ENCODE measurements at places on chromosomes 16 and 17.

DNA sequence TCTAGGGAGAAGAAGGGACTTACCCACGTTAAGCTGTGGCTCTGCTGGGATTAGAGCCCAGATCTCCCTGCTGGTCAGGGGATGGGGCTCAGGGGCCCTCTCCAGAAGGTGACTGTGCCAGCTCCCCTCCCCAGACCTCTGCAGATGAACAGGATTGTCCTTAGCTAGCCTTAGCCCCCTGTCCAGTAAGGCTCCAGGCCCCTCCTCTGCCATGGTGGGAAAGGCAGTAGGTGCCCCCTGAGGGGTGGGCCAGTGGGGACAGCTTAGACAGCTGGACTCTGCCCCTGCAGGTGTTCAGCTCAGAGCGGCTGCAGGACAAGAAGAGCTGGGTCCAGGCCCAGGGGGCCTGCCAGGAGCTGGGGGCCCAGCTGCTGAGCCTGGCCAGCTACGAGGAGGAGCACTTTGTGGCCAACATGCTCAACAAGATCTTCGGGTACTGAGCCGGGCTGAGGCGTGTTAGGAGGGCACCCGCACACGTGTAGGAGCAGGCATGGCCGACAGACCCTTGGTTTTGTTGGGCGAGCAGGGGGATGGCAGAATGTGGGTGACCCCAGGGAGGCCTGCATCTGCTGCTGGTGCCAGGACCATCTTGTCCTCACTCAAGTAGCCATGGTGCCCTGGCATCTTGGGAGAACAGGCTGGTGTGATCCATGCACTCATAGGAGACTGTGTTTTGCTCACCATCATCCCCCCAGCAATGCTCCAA lies 50.9 kb downstream of the MRC2 start:
- DNase-seq = no peak

DNA sequence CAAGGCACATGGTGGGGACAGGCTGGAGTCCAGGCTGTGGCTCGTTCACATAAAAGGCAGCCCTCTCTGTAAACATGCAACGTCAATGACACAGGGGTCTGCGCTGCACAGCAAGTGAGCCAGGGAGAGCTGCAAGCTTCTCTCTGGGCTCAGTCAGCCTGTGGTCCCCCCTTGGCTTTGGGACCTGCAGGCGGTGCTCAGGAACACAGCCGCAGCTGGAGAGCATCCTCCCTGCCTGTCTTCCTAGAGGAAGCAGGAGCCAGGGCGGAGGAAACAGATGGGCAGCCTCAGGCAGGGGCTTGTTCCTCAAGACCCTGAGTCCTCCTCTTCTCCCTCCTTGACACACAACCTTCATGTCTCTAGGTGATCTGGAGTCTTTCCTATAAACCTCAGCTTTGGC lies 228.0 kb downstream of the C16orf78 start:
- no peak for DNase-seq

DNA sequence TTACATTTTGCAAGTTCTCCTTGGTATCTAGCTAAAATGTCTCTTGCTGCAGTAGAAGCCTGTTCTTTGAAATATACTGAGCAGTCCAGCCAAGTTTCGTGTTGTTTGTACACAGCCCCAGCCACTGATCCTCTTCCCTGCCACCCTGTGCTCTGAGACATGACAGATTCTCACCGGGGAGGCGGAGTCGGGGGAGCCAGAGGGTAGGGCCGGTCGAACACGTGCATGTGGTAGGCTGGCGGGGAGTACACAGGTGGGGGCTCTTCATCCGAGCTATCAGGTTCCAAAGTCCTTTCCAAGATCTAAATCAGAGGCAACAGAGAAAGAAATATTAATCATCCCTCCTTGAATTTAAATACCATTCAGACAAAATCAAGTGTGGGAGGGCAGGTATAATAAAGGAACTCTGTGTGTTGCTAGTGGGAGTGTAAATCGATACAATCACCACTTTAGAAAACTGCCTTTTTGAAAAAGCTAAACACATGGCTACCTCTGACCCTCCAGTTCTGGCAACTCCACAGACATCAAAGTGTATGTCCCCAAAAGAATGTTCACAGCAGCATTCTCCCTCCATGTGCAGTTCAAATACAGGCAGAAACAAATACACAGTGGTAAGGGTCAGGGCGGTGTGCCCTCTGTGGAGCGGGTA lies 29.7 kb upstream of the MRPS23 start:
- no peak for DNase-seq

GRCh38 chr17:45116434-45117016 lies 15.8 kb downstream of the PLCD3 start:
- no peak for DNase-seq

GRCh38 chr17:55347341-55347740 lies 74.3 kb downstream of the MMD start:
- no peak for DNase-seq

DNA sequence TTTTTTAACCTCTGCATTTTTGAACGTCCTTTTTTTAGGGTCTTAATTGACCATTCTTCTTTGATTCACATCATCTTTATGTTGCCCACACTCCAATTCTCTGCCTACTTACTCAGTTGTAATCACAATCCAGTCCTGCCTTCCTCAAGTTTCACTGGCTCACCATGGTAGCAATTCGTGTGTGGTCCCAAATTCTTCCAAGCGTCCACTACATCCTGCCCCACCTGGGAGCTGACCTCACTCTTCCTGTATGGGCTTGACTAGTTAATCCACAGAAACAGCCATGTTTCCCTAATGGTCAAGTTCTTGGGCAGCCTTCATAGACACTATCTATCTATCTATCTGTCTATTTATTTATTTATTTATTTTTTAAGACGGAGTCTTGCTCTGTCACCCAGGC lies 7.1 kb downstream of the TLCD2 start:
- no peak for DNase-seq

DNA sequence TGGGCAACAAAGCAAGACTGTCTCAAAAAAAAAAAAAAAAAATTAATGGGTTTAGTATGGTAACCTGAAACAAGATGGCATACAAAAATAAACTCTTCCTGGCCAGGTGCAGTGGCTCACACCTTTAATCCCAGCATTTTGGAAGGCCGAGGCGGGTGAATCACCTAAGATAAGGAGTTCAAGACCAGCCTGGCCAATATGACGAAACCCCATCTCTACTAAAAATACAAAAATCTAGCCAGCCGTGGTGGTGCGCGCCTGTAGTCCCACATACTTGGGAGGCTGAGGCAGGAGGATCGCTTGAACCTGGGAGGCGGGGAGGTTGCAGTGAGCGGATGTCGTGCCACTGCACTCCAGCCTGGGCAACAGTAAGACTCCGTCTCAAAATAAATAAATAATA lies 55.7 kb downstream of the PAFAH1B1 start:
- no peak for DNase-seq

DNA sequence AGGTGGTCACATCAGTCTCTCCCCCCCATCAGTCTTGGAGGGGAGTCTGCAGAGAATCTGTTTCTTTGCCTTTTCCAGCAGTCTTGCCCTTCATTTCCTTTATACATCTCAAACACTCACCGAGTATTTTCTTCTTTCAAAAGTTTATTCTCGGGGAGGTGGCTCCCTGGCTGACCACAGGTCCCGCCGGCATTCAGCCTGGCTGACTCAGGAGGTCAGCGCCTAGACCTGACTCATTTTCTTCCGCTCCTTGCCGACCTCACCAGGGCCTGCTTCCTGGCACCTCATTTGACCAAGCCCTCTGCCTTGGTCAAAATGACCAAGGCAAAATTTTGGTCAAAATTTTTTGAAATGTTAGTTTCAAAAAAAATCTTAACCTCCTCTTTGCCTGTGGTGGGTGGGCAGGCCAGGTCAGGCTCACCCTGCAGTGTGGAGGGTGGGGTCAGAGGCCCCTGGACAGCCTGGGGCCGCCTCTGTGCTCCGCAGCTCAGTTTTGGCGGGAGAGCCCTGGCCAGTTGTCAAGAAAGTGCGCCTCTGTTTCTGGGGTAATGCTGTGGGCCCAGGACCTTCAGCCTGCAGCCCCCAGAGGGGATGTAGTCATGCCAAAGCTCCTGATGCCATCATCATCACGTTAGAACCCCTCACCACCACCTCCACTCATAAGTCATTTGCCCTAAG lies 165.6 kb downstream of the SPECC1 start:
- DNase-seq = no peak

DNA sequence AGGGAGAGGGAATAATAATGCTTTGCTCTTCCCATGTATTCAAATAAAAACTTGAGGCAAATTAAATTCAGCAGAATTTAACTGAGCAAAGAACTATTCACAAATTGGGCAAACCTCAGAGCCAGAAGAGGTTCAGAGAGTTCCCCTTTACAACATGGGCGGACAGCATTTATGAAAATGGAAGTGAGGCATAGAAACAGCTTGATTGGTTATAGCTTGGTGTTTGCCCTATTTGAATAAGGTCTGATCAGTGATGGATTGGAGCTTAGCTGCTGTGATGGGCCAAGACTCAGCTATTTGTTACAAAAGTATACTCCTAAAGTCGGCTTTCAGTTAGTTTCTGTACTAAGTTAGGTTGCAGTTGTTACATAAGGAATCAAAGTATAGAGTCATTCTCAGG lies 63.0 kb downstream of the TMEM100 start:
- DNase-seq = no peak

- no peak for DNase-seq
Measured at GRCh38 chr17:20280051-20280450, 187.3 kb downstream of the LGALS9B start.

GRCh38 chr17:77800816-77801215 lies 157.7 kb upstream of the TNRC6C start:
- DNase-seq = no peak

DNA sequence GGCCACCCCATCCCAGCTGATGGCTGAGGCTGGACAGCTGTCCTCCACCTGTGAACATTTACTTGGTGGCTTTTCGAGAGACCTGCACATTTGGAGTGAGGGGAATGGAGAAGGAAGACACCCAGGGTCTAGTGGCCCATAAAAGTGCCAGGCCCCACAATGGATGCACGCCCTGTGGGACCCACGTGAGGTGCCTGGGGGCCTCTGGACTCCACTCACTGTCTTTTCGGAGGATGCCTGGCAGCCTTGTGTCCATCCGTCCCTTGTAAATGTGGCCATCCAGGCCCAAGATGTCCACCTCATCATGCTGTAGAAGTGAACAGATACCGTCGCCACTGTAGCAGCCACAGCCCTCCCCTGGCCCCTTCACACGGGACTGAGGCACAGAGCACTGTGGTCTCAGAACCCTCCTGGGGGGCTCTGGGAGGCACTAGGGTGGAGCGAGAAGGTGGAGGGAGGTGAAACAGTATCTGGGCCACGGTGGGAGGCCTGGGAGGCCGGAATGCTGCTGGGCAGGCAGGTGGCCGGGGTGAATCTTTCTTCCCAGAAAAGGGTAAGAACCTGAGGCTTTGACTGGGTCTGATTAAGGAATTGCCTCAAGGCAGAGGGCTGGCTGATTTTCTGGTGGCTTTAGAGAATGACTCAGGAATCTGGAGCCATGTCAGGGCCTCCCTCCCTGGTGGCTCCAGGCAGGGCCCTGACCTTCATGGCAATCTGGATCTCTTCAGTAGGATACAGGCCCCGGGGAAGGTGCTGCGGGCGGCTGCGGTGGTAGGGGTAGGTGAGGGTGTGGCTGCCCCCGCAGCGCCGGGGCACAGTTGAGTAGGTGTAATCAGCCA lies 11.5 kb downstream of the UBALD2 start:
- DNase-seq = no peak

DNA sequence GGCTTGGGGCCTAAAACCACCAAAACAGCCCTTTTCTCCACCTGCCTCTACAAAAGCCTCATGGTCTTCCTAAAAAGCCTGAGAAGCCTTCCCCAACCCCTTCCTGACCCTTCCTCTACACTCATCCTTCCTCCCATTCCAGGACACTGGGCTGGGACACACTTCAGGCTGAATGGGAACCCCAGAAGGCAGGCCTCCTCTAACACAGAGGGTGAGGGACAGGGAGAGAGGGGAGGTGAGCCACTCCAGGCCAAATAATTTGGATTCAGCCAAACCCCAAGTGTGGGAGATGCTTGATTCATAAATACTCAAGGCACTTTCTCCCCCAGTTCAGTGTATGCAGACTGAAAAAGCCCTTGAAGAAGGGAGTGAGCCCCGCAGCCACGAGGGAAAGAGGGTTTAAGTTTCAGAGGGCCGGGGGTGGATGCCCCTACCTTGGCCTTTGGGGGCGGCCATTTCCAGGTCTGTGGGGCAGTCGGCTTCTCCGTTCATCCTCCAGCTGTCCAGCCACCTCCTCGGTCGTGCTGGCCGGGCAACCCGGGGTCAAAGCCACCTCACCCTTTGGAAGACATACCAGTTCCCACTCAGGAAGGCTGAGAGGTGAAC lies 1.6 kb downstream of the UBTF start:
- DNase-seq = no peak

DNA sequence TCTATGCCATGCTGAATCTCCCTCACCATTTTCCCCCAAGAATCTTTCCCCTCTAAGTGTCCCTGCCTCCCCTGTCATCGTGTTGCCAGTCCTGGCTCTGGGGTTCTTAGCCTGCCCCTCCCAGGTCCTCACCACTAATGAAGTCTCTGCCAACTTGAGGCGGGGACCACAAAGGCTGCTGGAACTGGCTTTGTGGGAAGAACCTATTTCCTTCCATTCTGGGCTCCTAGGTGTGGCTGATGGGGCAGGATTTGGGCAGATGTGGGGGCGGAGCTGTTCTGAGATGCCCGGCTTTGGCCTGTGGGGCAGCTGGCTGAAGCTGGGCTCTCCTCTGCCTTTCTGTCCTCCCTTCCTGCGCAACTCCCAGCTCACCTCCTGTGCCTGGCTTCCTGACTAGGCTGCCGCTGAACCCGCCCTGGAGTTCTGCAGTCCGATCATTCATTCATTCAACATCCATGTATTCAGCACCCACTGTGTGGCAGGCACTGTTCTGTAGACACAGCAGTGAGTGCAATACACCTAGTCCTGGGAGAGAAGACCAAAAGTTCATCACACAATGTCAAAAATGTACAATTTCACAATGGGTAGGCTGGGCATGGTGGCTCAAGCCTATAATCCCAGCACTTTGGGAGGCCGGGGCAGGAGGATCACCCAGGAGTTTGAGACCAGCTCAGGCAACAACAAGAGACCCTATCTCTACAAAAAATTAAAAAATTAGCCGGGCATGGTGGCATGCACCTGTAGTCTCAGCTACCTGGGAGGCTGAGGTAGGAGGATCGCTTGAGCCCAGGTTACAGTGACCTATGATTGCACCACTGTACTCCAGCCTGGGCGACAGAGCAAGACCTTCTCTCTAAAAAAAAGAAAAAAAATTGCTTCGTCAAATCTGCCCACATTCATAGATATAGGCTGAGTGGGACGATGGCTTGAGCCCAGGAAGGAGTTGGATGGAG lies 1.9 kb upstream of the SNN start:
- no peak for DNase-seq

GRCh38 chr17:81869221-81870130 lies 1.7 kb downstream of the ARHGDIA start:
- DNase-seq = no peak

DNA sequence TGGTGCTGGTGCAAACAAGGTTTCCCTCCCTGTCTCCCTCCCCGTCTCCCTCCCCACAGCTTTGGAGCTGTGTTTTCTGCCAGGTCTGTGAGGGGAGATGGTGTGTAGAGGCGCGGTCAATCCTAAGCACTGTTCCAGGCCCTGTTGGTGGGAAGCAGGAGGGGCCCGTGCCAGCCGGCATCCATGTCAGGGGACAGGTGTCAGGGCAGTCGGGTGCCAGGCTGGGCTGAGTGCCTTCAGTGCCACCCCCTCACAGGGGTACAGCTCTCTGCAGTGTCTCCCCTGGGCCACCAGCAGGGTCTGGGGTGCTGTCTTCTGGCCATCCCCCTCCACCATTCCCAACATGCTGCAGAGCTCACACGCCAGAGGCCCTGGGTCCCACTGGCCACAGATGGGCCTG lies 73.6 kb downstream of the KLHDC4 start:
- DNase-seq = no peak

GRCh38 chr17:69084911-69085310 lies 24.2 kb upstream of the ABCA9 start:
- DNase-seq = no peak
